GM20000 (cell line): ENCODE measurements at places on chromosomes 6 and 20.

- DNase-seq: no peak
Measured at GRCh38 chr6:13412639-13413465, 74.5 kb downstream of the GFOD1 start.

- no peak for DNase-seq
Measured at GRCh38 chr6:49329186-49329585, 133.9 kb downstream of the MMUT start.

DNA sequence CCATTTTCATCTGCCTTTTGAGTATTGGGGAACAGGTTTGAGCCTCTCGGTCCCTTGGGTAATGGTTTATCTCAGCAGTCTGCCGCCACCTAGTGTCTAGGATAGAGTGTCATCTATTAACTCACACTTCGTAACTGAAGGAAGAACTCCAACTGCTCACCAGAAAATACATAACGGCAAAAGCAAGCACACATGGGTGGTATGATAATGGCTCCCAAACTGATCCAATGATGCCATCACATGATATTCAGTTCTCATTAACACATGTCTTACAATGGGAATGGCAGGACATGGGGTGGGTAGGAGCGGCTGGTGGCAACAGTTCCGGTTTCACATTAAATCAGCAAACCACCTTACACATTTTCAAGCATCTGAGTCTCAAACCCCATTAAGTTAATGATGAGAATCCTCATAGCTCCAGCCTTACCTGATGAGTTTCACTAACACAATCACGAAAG, 110.7 kb upstream of the PHACTR1 start:
- peak; percentile 32 for DNase-seq

DNA sequence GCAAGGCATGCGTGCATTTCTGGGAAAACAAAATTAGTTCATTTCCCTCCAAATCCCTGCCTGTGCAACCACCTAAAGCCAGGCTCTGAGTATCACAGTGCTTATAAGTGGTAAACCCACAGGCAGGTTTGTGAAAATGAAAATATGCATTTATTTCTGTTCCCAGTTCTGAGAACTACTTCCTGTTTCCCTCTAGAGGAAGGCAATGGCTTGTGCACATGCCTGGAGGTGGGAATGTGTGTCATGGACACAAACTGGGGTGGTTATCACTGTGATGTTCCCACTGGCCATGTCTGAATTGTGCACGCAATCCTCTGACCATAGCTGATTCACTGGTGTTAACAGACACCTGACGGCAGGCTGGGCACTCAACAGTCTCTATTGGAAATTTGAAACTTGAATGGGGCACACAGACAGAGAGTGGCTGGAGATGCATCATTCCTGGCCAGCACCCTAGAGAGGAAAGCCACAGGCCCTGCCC, 26.3 kb downstream of the FAM110A start:
- DNase-seq: no peak

GRCh38 chr20:57104651-57105204, 161.7 kb downstream of the BMP7 start:
- DNase-seq: no peak
